Mesenteric fat pad (tissue), 1 donor: ENCODE measurements at places on chromosomes 4 and X. TPM values are rescaled to one million over a fixed set of nuclear protein-coding genes. Genes with fewer than 3 reads are reported as not detected.

Gene ANKRD50
- total RNA-seq = 11.7 TPM

Gene FAT4
- total RNA-seq = 7.3 TPM

Gene CLDN34
- not detected for total RNA-seq

Gene GAGE12F
- not detected for total RNA-seq

Gene MID1
- 16.6 TPM for total RNA-seq
